ENCODE measurements at places on chromosomes 3 and 15.

- DNase-seq = no peak
Measured at GRCh38 chr3:50606596-50606995, 5.0 kb downstream of the CISH start.

DNA sequence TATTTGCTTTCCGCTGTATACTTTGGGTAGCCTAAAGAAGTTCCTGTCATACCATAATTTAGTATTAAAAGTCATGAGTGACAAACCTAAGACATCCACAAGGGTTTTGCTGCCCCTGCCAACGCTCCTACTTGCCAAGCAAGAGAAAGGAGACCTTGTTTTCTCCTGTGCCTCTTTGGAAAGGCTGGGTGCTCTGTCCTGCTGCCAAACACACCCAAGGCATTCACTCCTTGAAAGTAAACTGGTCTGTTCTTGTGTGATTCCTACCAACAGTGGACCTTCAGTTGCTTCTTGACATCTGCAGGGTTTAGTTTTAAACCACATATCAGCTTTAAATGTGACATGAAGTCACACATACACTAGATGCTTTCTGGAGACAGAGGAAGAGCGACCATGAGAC is 295.4 kb downstream of the SLC9A9 start:
- DNase-seq = no peak

- DNase-seq = peak; percentile 88
Measured at GRCh38 chr3:149003653-149004305, 12.4 kb downstream of the GYG1 start.

- DNase-seq = no peak
Measured at GRCh38 chr3:150385296-150386242, 22.5 kb upstream of the TSC22D2 start.

- no peak for DNase-seq
Measured at GRCh38 chr15:56281145-56281544, 37.5 kb upstream of the RFX7 start.

- no peak for DNase-seq
Measured at GRCh38 chr15:94395640-94396039, 164.3 kb downstream of the MCTP2 start.

GRCh38 chr3:132033471-132033870 is 1.3 kb downstream of the CPNE4 start:
- no peak for DNase-seq

Measured in MM.1S (cell line).